Inflammatory macrophage (primary cell): ENCODE measurements at places on chromosomes 4 and X.

- no peak for DNase-seq
Measured at GRCh38 chr4:36317721-36318120, 36.3 kb downstream of the DTHD1 start.

- DNase-seq = no peak
Measured at GRCh38 chrX:856566-857290, 226.1 kb downstream of the SHOX start.

DNA sequence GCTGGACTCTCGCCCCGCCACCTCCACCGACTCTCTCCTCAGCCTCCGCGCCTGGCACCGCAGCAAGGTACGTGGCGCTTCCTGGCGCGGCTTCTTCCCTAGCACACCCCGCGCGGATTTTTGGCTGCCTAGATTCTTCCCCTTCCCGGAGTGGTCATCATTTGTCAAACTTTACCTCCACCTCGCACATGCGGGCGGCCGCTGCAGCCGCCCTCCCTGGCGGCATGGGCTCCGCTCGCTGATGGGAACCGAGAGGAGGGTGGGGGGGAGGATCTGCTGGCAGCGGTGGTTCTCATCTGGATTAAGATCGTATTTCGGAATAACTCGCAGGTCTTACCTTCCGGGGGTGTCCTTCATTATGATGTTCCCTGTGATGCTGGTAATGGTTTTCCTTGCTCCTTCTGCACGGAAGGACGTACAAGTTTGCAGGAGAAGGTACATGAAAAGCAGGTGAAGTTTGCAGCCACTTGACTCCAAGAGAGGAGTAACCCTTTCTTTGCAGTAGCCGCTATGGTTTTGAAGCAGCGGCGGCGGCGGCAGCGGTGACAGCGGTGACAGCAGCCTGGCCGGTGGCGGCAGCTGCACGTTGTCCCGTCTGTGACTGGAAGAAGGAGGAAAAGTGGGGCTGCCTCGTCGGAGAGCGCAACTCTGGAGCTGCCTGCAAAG, 2183.9 kb upstream of the TENM3 start:
- DNase-seq = no peak

GRCh38 chrX:139203651-139204570, 326.6 kb upstream of the F9 start:
- DNase-seq = no peak

GRCh38 chr4:145988628-145989027, 50.0 kb upstream of the ZNF827 start:
- DNase-seq = no peak

- DNase-seq = no peak
Measured at GRCh38 chr4:55921093-55921492, 27.7 kb upstream of the CEP135 start.

- no peak for DNase-seq
Measured at GRCh38 chr4:2862528-2862927, 18.9 kb downstream of the ADD1 start.

DNA sequence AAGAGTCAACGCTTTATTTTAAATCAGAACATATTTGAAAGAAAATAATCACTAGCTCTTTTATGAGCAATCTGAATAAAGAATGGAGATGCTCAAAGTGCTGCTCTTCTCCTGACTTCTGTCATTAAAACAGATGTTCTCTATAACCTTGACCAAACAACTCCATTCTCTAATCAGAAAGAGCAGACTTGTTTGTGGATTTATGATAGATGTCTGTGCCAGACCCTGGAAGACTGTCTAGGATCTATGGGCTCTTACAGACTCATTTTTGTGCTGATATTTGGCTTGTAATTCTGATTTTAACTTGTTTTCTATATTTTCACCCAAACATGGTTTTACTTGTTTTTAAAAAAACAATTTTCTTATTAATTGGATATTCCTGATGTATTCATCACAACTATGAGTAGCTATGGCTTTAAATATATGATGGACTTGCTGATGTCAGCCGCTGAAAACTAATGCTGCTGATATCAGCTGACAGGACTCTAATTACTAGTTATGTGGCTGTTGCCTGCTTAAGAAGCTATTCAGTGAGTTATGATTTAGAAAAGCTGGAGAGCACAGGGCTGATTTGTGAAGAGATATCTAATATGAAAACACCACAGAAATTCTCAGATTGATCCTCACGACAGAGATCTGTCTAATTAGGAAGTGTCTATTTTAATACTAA, 31.6 kb upstream of the MAML3 start:
- DNase-seq = no peak

GRCh38 chrX:134774190-134775048, 116.1 kb upstream of the PLAC1 start:
- DNase-seq = no peak

GRCh38 chr4:99154658-99155342, 10.7 kb upstream of the ADH4 start:
- DNase-seq = no peak

DNA sequence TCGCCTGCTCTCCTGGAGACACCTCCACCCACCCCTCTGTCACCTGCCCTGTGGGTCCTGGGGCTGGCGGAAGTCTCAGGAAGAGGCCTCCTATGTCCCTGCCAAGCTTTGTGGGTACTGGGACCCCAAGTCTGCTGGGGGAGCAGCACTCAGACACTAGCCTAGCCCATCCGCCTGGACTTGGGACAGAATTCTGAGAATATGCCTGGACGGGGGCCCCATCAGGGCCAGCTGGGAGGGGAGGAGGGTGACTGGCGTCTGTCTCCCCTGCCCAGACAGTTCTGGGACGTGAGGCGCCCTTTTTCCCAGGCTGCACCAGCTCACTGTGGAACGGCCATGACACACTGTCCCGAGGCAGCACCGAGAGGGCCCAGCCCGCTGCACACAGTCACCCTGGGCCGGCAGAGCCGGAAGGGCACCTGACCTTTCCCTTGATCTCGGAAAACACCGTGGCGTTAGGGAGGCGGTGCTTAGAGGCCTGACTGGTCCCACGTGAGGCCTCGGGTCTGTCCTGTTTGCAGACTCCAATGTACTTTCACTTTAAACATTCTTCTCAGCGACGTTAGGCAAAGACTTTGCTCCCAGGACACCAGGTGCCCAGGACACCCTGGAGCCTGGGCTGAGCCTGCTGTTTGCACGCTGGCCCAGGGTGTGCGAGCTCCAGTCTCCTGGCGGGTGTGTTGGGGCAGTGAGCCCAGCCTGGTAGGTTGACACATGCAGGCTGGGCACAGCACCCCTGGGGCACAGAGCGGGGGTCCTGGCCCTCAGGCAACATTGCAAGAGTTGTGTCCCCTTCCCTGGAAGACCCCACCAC, 700 bp downstream of the SLC26A1 start:
- no peak for DNase-seq

- no peak for DNase-seq
Measured at GRCh38 chr4:68367835-68368234, 17.9 kb upstream of the YTHDC1 start.

GRCh38 chr4:1614502-1614853, 69.6 kb downstream of the FAM53A start:
- no peak for DNase-seq

DNA sequence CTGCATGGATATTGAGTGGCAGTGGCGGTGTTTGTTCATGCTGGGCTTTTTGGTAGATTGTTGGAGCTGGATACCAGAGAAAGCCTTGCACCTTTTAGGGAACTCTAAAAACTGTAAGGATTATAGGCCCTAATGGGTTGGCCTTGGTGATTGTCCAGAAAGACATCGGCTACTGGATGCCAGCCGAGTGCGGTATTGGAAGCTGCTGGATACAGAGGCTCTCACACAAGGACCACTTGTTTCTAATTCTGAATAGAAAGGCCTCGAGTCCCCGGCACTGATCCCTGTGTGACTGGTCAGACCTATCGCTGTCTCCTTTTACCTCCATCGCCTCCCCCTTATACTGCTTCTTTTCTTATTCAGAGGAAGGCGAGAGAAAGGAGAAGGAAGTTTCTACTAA, 27.3 kb upstream of the SCOC start:
- no peak for DNase-seq

DNA sequence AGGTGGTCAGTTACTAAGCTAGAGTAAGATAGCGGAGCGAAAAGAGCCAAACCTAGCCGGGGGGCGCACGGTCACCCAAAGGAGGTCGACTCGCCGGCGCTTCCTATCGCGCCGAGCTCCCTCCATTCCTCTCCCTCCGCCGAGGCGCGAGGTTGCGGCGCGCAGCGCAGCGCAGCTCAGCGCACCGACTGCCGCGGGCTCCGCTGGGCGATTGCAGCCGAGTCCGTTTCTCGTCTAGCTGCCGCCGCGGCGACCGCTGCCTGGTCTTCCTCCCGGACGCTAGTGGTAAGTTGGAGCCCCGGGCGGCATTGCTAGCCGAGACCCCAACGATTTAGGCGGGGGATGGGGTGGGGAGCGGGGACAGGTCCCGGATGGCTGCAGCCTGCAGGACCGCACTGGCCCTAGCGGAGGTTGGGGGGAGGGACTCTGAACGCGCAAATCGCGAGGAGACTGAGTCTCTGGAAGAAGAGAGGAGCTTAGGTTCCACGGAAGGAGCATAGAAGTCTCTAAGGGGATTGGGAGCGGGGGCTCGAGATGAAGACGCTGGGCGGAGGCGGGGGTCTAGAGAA, 573 bp downstream of the HTR2C start:
- DNase-seq = no peak

- DNase-seq = no peak
Measured at GRCh38 chr4:152594978-152595925, 59.4 kb upstream of the FBXW7 start.

DNA sequence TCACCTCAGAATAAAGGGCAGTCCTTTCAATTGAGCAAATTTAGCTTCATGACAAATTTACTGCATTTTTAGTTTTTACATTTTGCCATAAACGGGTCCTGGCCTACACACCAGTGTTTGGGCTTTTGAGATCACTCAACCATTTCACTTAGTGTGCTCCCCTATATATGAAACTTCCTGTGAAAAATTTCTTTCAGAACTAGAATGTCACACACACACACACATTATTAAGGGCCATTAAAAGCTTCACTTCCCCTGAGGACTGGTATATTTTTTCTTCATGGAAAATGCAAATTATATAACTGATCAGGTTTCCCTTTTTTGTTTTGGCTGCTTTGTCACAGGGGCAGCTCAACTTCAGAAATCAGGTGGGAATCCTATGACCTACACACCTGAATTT, 206.5 kb downstream of the ENOX2 start:
- no peak for DNase-seq

- DNase-seq = no peak
Measured at GRCh38 chrX:68794461-68794860, 34.4 kb upstream of the EFNB1 start.

DNA sequence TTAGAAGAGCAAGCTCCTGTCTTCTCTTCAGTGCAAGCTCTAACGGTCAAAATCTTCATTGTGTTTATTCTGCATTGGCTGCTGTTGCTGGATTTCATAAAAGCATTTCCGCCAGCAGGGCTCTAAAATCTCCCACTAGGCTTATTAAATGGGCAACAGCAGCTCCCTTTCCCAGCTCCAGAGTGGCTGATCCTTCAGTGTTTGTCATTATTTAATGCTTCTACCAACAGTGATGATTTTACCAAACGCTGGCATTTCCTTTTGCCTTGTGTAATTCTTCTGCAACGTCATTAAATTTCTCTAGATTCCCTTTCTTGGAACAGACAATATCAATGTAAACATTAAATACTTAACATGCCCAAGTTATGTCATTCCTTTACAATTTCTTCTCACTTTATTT, 20.1 kb downstream of the SLC7A11 start:
- DNase-seq = no peak

DNA sequence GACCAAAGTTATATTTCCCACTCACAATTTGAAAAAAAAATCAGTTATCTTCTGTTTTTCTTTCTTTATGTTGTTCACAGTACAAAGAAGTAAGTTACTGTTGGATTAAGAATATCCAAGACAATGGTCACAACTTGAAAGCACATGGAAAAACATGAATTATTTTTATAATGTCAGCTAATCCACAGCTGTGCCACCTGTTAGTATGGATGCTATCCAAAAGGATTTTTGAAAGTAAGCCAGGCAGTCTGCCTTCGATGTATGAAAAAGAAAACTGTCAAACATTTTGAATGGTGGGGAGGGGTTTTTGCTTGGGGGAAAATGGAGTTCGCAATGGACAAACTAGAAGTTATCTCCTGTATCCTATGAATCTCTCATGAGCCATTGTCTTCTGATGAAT, 6.2 kb downstream of the GPM6A start:
- no peak for DNase-seq

DNA sequence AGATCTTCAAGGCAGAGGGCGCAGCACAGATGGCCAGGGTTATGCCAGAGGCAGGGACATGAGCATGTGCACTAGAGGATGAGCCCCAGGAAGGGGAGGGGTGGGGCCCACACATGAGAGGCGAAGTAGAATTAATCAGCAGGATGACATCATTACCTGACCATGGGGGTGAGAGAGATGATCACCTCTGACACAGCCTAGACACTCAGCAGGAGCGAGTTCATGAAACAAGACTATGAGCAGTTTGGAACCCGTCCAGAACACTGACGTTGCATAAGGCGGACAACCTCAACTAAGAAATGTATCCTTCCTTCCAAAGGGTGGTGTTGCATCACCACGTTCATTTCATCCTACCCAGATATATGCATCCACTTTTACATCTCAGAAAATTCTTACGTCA, 446.7 kb upstream of the TENM3 start:
- no peak for DNase-seq

DNA sequence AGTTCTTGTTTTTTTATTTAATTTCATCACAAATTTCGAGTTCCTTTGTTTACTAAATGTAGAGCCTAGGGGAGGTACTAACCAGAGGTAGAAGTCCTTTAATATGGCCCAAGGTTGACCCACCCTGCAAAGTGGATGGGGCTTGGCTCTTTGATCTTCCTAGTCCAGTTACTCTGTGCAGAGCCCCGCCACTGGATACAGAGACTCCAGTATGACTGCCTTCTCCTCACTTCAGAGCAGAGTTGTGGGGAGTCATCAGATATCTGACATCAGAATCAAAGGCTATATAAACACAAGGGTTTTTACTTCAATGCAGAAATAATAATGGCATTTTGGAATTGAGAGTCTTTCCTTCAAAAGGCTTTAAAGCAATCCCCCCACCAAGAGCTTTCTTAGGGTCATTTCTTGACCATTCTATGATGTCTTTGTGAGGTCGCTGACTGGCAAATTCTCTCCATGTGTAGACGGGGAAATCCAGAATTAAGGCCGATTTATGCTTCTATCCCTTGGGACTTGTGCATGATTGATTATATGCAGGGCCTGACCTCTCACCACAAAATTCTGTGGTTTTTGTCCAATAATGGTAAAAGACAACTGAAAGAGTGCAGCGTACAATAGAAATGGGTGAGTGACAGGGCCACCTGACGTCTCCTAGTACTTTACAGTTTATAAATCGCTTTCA, 88.3 kb upstream of the CITED1 start:
- DNase-seq = no peak

DNA sequence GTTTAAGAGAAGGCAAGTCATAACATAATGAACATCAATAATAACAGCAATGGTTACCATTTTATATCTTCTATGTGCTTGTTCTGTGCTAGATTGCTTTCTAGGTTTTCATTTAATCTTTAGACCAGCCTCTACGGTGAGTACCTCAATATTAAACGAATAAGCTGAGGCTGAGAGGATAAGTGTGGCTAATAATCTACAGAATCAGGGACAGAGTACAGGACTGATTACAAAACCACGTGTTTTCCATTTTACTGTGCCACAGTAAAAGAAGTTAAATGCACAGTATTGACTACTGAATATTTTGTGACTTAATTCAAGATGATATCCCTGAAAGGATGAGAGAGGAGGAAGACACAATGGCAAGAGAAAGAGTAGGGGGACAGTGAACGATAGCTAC, 56.3 kb downstream of the HUWE1 start:
- DNase-seq = no peak

- no peak for DNase-seq
Measured at GRCh38 chr4:152591396-152591795, 55.5 kb upstream of the FBXW7 start.

- peak; percentile 77 for DNase-seq
Measured at GRCh38 chr4:1723131-1723801, 1.9 kb downstream of the TACC3 start.
